Fibroblast of mammary gland (primary cell): ENCODE measurements at places on chromosomes 6 and 20.

GRCh38 chr20:17727351-17727750 is 27.6 kb downstream of the BANF2 start:
- no peak for DNase-seq

GRCh38 chr20:36461600-36462439 is 79.5 kb upstream of the MYL9 start:
- peak; percentile 36 for DNase-seq

GRCh38 chr6:80696268-80696667 is 589.8 kb downstream of the BCKDHB start:
- DNase-seq, result no peak

GRCh38 chr6:82741325-82741995 is 324.2 kb downstream of the UBE3D start:
- DNase-seq, result peak; percentile 38

DNA sequence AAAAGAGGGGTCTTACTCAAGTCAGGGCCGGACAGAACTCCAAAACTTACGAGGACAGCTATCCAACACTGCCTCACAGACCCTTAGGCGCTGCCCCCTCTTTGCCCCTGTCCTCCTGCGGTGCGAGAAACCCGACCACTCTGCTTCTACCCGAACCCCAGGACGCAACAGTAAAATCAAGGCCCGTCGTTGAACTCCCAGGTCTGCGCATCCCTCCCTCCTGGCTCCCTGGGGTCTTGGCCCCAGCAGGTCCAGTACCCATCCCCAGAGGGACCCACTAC is 6.4 kb downstream of the OLIG3 start:
- no peak for DNase-seq

DNA sequence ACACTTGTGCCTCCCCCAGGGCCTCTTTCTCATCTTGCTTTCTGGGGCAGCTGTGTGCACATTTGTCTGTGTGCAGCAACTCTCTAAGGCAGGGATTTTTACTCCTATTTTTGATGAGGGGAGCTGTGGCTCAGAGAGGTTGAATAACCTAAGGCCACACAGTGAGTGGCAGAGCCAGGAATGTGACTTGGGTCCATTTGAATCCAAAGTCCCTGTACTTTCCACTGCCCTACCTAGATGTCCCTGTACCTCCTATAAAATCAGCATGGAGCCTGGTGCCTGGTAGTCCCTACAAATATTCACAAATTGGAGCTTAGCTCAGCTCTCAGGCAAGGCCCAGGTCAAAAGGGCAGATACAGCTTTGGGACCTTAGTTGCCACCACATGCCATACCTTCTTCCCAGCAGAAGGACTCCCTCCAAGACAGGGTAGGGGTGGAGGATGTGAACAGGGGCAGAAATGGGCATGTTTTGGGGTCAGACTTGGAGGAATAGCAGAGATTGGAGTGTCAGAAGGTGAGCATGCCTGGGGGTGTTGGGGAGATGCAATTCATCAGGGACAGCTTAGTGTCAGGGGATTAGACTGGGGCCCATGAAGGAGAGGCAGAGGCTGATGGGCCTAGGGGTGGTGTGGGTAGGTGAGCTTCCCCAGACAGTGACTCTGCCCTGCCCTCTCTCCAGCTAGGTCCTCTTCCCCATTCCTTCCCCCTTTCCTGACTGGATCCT is 4.1 kb upstream of the VEGFA start:
- DNase-seq, result no peak

DNA sequence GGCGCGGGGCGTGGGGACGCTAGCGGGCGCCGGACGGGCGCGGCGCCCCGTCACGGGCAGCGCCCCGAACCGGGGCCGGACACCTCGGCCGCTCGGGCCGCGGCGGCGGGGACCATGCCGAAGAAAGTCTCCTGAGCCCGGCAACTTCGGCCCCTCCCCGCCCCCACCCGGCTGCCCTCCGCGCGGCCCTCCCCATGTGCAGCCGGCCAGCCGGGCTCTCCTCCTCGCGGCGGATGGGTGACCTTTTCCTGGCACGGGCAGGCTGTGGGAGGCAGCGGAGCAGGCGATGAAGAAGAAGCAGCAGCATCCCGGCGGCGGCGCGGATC is 278 bp downstream of the UST start:
- DNase-seq, result peak; percentile 39

GRCh38 chr6:125906158-125906998 is 50.2 kb upstream of the HINT3 start:
- peak; percentile 38 for DNase-seq

- peak; percentile 6 for DNase-seq
These were observed 47.7 kb upstream of the DACT2 start for GRCh38 chr6:168367285-168367751.

DNA sequence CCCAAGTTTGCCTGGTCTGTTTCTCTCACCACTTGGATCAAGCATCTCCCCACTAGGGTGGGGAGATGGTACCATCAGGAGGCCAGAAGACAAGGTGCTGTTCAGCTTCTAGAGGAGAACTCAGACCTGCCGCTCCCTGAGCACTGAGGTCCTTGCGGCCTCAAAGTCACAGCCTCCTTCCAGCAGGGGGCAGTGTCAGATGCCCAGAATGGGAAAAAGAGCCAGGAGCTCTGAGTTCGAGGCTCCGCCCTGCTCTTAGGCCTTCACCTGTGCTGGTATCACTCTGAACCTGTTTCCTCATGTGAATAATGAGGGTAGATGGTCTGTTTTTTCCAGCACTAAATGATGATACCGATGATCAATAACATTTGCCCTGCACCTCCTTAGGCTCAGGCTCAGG is 68.7 kb downstream of the TOX2 start:
- no peak for DNase-seq

DNA sequence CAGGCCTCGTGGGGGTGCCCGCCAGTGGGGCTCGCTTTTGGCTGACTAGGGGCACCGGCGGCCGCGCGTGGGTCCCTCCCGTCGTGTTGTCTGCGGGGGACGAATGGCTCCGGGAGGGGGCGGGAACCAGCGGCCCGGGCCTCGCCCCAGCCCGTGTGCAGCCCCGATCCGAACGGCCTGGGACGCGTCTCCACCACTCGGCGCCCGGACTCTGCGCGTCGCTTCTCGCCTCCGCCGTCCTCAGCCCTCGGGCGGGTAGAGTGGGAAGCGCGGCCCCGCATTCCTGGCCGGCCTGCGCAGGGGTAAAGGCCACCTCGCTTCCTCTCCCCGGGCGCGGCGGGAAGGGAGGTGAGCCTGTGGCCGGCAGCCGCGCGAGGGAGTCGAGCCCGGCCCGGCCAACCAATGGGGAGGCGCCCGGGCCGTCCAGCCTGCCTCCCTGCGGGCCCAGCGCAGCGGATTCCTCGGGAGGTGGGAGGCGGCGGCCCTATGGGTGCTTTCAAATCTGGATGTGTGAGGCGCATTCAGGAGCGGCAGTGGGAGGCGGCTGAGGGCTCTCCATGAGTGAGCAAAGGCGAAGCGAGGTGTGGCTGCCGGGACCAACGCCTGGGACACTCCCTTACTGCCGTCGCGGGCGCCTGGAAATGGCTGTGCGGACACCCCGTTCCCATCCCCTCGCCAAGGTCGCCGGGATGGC is 1.1 kb upstream of the ZBTB46 start:
- DNase-seq, result no peak

- peak; percentile 44 for DNase-seq
These were observed 14.2 kb upstream of the SLPI start for GRCh38 chr20:45268531-45268930.

GRCh38 chr6:123519189-123519505 is 117.6 kb downstream of the TRDN start:
- DNase-seq, result no peak

GRCh38 chr6:114888241-114888640 is 545.4 kb upstream of the HS3ST5 start:
- DNase-seq, result no peak

- DNase-seq, result no peak
These were observed 424.8 kb downstream of the QKI start for GRCh38 chr6:163839296-163839695.

DNA sequence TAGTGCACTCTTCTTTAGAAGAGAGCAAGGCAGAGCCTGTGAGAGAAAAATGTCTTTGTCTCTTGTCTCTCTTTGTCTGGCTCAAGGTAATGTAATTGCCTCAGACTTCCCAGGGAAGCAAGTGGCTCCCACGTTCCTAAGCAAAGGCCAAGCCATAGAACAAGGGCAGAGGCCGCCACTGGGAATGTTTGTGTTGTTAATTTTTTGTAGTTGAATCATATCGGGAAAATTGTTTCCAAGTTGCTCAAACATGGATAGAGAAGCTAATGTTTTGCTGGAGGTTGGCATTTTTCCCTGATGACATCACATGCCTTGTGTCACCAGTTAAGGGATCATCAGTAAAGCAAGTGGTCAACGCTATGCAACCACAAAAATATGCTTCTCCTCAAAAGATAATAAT is 211.5 kb upstream of the FOXA2 start:
- peak; percentile 98 for DNase-seq

DNA sequence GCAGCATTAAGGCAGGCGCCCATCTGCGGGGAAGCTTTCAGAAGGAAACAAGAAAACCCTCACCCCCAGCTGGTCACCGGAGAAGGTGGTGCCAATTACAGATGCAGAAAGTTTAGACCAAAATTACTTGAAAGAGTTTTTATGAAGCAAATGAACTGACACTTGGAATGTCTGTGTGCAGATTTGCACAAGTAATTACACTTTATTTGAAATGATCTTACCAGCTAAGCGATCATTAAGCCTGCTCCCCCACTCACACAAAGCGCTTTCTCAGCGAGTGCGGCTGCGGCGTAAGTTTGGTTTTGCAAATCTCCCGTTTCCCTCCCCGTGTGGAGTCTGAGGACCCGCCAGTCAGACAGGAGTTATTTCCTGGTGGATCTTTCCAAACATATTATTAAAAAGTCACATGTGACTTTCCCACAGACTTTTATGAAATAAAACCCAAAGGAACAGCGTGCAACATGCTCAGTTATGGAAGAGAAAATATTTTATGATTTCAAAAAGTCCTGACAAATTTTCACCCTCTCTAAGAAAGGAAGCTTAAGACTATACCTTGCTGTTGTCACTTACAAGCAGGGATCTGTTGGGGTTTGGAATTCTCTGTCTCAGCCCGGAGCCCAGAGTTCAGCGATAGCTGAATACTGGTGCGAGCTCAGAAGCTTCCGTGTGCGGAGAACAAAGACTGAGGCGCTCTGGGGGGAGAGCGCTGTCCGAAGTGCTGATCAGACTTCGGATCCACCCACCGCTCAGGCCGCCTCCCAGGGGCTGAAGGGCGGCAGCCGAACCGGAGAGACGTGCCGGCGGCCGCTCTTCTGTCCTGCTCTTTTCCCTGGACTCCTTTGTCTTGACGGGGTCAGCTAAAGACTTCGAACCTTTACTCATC is 2.7 kb upstream of the MYT1 start:
- peak; percentile 39 for DNase-seq

GRCh38 chr20:12575352-12576095 is 433.2 kb upstream of the SPTLC3 start:
- DNase-seq, result no peak

GRCh38 chr6:38152620-38153019 is 333.1 kb downstream of the ZFAND3 start:
- DNase-seq, result no peak
